Astrocyte (in vitro differentiated cells and primary cell): ENCODE measurements at places on chromosomes 4 and X.

- no peak for DNase-seq
Measured at GRCh38 chrX:39626749-39627148, 471.0 kb downstream of the BCOR start.

DNA sequence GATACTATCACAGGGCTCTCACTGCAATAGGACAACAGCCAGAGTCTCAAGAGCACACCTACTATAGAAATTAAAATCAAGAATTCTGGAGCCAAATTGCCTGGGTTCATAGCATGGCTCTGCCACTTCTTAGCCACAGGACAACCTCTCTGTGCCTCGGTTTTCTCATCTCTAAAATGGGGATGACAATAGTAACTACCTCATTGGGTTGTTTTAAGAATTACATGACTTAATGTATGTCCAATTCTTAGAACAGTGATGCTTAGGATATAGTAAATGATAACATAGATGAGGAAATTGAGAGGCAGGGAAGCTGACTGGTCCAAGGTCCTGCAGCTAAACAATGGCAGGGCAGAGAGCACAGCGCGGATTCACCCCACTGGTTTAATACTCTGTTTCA is 11.0 kb upstream of the ODAPH start:
- DNase-seq = no peak

DNA sequence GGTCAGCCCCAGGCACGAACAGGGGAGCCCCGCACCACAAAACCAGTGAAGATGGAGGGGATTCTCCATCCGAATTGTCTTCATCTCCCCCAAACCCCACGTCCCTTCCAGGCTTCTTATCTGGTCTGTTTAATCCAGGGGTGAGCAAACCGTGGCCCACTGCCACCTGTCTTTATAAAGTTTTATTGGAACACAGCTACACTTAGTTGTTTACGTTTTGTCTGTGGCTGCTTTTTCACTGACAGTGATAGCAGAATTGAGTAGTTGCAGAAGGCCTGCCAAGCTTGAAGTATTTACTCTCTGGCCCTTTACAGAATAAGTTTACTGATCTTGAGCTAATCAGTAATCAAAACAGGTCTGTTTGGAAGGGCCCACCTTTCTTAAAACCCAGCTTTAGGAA is 324.0 kb downstream of the ARHGAP10 start:
- no peak for DNase-seq

DNA sequence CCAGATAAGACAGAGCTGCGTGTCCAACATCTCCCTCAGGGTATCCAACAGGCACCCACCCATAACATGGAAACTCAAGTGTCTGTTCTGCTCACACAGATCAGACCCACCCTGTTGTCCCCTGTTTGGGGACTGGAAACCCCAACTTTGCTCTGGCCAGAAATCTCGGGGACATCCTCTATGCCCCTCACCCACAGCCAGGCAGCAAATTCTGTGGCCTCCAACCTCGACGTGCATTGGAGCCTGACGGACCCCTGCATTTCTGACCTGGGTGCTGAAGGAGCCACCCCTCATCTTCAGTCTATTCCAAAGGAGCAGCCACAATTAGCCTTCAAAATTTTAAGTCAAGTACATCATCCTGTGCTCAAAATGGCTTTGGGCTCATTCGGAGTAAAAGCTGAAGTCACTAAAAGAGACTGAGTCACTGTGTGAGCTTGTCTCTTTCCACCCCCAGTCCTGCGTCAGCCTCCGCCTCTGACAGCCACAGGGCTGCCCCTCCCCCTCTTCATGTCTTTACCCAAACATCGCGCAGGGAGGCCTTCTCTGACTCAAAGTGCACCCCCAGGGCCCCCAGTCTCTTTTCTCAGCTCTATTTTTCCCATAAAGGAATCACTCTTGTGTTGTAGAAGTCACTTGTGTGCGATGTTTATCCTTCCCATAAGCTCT is 24.4 kb upstream of the PDE6B start:
- no peak for DNase-seq

DNA sequence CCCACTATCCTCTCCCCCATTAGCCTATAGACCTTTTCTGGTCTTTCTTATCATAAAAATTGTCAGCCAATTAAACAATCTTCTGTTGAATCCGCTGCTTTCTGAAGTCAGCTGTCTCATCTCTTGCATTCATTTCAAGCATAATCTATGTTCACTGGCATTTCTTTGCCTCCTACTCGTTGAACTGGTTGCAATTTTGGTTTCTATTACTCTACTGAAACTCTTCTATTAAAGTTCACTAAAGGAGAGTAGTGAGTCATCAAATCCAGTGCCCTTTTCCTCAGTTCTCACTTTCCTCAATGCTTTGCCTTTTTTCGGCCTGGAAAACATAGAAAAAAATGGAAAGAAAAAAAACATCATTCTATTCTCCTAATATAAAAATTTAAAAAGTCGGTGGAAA is 23.9 kb upstream of the CXCL13 start:
- DNase-seq = no peak

DNA sequence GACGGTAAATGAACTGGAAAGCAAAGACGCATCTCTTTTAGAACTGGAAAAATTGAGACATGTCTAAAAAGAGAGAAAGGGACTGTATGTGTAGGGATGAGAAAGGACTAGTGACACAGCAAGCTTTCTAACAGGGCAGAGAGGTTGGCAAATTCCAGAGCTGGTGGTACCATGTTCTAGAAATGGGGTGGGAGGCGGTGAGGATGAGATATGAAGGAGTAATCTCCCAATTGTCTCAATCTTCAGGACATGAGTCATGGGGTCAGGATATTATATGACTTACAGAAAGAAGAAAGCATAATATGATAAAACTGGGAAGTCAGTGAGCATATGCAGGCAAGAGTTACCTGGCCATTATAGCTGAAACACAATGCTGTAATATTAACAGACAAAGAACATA is 14.2 kb downstream of the TAB3 start:
- no peak for DNase-seq
